ENCODE measurements at places on chromosomes 3 and 15.

- no peak for DNase-seq
Measured at GRCh38 chr3:161291191-161291901, 70.2 kb downstream of the NMD3 start.

GRCh38 chr3:71162221-71162620, 421.3 kb downstream of the FOXP1 start:
- DNase-seq, result no peak

- no peak for DNase-seq
Measured at GRCh38 chr3:140546649-140547048, 131.2 kb upstream of the TRIM42 start.

DNA sequence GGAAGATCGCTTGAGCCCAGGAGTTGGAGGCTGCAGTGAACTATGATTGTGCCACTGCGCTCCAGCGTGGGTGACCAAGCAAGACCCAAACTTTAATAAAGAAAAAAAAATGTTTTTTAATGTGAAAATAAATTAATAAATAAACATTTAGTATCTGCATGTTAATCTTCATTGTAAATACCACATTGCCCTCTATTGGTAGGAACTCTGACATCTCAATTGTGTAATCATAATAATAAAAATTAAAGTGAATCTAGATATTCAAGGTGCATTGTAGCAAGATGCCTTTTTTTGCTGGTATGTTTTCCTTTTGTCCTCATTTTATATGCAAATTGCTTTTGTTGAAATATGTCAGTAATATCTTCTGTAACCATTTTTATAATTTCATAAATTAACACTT, 95.0 kb upstream of the LIMD1 start:
- peak; percentile 38 for DNase-seq

- peak; percentile 95 for DNase-seq
Measured at GRCh38 chr15:30991255-30992235, at the start of gene MTMR10. MTMR10 (minus strand) TSS chr15:30991628; CDS start chr15:30991506, 122 bp downstream.

DNA sequence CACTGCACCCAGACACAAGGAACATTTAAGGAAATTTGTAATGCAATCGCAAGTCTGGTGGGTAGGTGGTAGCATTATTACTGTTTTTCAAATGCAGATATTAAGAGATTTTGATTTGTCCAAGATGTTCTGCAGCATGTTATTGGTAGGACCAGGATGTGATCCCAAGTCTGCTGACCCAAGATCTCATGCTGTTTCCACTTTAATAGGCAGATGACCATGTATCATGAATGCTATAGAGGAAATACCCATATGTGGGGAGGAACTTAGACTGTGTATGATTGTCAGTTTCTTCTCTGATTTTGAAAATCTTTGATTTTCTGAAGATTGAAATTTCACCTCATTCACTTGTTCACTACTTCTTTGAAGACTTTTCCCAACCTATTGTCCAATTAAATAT, 28.7 kb downstream of the ATP6V1A start:
- DNase-seq, result no peak

- no peak for DNase-seq
Measured at GRCh38 chr15:40102897-40103858, 5.5 kb downstream of the BMF start.

GRCh38 chr15:79673416-79674123, 223.2 kb downstream of the MTHFS start:
- peak; percentile 59 for DNase-seq

DNA sequence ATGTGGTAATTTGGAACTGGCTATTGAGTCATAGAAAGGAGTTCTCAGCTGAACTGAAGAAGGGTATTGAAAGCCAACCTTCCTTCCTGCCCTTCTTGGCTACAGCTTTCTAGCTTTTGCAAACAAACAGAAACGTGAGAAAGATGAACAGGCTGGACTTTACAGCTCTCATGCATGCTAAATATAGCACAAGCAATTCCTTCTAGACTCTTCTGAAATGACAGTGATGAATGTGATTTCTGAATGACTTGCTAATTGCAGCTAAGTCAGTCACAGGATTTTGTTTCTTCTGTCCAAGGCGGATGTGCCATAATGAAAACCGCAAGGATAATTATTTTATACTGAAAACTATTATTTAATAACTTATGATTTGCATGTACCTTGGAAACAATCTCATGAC, 36.3 kb downstream of the BCHE start:
- no peak for DNase-seq

GRCh38 chr15:92629276-92629974, 26.1 kb downstream of the FAM174B start:
- DNase-seq, result no peak

DNA sequence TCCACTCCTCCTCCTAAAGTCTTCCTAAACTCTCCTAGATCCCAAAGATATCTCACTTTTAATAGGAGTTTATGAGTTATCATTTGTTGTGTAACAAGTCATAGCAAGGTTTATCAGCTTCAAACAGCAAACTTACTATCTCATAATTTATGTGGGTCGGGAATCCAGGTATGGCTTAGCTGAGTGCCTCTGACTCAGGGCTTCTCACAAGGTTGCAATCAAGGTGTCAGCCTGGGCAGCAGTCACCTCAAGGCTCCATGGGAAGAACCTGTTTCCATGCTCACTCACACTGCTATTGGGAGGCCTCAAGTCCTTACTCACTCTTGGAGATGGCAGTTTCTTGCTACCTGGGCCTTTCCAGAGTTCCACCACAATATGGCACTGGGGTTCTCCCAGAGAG, 889.8 kb downstream of the MCTP2 start:
- no peak for DNase-seq

DNA sequence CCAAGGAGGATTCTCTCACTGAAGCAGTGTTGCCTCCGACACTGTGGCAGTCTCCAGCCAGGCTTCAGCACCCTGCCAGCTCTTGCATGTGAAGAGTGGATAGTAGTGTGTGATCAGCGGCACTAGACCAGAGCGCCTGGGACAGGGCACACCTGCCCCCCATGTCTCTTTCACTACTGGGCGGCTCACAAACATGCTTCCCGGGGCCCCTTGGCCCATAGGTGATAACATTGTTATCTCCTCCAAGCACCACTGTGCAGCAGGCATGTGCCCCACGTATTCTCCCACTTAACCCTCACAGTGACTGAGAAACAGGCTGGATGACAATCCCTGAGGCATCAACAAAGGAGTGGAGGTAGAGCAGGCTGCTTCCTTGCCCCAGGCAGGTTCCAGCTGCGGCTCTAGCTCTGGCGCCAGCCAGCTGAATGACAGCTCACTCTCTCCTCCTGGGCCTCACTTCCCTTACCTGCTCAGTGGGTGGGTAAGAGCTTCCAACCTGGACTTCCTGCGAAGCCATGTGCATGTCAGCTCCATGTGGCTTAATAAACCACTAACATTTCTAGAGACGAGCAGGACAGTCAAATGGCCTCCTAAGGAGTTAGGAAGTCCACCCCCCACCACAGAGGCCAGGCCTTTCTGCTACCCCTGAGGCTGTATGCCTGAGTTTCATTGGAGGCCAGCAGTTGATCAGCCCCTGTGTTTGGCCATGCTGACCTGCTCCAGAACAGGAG, 37.8 kb downstream of the KLF13 start:
- DNase-seq, result no peak

- DNase-seq, result no peak
Measured at GRCh38 chr15:82537351-82537908, 2.8 kb downstream of the RPS17 start.

DNA sequence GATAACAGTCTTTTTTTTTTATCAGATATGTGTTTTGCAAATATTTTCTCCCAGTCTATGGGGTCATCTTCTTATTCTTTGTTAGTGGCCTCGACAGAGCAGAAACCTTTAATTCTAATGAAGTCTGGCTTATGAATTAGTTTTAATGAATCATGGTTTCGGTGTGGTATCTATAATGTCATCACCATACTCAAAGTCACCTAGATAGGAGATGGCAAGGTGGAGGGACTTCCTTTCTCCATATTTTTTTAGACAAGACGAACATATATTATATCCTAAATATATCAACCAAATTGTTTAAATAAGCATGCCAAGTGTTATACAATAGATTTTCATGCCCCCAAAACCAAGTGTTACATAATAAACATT, 60.4 kb downstream of the CD200 start:
- DNase-seq, result no peak

GRCh38 chr3:31648286-31648968, 115.7 kb downstream of the STT3B start:
- no peak for DNase-seq

DNA sequence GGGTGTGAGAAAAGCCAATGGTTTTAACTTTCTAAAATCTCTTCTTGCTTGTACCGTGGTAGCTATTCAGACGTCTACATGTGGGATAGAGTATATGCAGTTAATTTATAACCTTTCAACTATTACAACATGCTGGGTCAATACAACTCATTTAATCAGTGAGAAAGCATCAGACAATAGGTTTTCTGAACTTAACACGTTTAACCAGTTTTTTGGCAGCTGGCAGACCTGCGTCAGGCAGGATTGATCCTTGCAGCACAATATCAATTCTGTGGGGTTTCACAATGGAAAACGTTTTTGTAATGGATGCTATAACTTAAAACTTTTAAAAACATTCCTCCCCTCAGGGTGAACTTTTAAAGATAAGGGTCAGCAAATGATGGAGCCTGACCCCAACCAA, 6.5 kb downstream of the GNB5 start:
- no peak for DNase-seq

GRCh38 chr3:44923632-44924456, 49.4 kb downstream of the TGM4 start:
- DNase-seq, result no peak

DNA sequence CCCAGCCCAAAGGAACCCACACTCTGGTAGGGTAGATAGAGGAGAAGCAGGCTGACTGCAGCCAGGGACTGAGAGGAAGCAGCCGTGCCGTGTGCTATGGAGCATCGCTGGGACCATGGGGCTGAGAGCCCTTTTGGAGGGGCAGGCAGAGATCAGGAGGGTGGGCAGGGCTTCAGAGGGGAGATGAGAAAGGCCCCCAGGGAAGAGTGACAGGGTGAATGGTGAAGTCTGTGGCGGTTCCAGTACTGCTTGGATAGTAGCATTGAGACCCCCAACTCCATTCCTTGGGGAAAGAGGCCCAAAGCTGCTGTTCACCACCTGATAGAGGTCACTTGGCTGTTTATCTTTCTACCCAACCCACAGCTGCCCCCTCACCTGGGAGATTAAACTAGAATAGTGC, 80.0 kb upstream of the MRPS22 start:
- no peak for DNase-seq

DNA sequence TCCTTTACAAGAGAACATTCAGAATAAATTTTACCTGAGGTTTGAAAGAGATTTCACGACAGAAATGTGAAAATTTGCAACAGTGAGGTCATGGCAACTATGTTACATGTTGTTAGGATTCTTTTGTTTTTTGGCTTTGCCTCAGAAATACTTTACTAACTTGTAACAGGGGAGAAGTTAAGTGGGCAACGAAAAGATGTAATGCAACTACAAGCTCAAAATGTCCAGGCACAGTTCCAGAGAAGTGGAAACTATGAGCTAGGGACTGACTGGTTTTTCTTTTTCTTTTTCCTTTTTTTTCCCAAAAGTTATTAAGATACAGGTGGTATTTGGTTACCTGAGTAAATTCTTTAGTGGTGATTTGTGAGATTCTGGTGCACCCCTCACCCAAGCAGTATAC, 111.5 kb upstream of the PPP2R3A start:
- no peak for DNase-seq

DNA sequence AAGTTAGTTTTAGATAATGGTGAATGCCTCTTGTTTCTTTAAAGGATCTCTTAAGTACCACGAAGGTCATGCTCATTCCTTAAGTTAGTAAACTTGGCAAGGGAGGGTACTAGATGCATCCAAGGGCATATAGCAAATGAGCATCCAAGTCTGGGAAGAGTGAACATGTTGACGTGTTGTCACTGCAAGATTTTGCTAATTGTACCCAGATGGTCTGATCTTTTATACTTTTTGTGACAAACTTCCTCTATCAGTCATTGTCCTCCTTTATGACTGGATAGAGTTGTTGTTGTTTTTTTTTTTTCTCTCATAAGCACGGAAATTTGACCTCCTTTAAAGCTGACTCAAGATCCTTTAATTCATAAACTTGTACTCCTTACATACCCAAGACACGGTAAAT, 121.3 kb downstream of the CHST2 start:
- DNase-seq, result no peak

- DNase-seq, result no peak
Measured at GRCh38 chr3:129211345-129211744, 27.6 kb upstream of the CNBP start.

GRCh38 chr15:74038707-74039655, 43.4 kb downstream of the GOLGA6A start:
- no peak for DNase-seq

GRCh38 chr15:49135911-49136310, 19.5 kb downstream of the COPS2 start:
- DNase-seq, result no peak

DNA sequence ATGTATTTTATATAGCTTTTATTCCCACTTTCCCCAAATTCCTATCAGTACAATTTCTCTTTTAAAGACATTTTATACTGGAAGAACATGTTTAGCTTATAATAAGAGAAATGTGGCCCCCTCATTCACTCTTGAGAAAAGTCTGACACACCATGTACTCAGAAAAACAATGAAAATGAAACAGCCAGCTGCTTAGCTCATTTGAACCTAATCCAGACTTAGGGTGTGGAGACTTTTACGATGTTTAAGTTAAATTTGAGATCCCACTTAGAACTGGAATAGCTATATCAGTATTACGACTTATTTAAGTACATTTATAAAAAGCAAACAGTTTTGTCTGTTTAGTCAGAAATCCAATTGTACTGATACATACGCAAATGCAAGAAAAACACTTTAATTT, 252.3 kb upstream of the ARRDC4 start:
- DNase-seq, result no peak

DNA sequence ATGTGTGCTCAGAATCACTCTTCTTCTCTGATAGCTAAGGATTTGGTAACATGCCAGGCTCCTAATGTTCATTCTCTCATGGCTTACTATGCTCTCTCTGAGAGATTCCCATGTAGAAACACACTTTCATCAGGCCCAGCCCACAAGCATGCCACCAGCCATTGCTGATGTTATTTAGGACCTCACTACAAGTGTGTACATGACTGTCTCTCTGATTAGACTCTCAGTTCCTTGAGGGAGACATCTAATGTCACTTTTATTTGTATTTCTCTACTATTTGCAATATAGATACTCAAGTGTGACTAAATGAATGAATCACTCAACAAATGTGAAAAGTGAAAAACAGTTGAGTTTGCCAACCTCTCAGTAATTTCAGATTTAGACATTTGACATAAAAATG, 84.3 kb upstream of the ARL6 start:
- DNase-seq, result no peak

- DNase-seq, result no peak
Measured at GRCh38 chr3:13856006-13856405, 23.9 kb downstream of the WNT7A start.

- DNase-seq, result no peak
Measured at GRCh38 chr3:54261141-54261540, 138.8 kb downstream of the CACNA2D3 start.

GRCh38 chr3:40476478-40477470, at the start of gene ZNF619:
ZNF619 (plus strand) TSS chr3:40477122; CDS start chr3:40477980, 858 bp downstream.
- peak; percentile 86 for DNase-seq

DNA sequence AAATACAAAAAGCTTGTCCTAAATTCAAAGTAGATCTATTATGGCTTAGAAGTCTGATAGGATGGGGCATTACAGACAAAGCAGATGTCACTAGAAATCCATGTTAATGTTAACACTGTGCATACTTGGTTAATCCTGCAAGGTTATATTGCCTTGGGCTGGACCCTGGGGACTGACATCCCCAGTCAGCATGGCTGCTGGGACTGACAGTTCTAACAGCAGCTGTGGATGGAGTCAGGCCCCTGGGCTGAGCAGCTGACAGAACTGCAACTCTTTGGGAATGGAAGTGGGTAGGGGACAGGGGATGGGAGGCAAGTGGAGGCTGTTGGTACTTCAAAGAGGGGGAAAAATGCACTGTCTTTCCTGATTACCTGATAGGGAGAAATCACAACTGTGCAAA, 7.5 kb downstream of the P2RY1 start:
- no peak for DNase-seq
